ENCODE measurements at places on chromosomes 16 and 17.

DNA sequence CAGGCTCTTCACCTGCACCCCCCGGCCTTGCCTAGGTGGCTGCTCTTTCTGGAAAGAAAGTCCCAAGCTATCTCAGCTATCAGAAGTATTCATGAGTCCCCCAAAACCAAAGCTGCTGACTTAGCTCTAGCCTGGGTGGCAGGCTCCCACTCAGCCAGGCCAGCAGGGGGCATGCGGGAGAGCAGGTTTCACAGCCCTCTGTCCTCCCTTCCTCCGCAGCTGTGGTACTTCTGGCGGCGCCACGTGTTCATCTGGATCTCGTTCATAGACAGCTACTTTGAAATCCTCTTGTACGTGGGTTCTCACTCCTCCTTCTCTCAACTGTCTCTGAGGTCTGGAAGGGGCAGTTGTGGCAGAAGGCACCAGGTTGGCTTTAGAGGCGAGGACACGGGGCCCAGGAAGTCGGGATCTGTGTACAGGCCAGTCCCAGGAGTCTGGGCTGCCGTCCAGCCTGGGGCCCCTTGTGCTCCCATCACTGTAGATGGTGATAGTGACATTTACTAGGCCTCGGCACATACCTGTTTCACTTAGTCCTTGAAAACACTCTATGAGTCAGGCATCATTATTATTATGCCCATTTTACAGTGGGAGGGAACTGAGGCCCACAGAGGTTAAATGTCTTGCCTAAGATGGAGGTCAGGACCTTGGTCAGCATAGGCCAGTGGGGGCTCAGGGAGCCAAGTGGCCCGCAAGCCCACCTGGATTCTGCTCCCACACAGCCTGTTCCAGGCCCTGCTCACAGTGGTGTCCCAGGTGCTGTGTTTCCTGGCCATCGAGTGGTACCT is 12.9 kb downstream of the TRPV2 start:
- no peaks in the 10 kb centered on the region for H3K4me1 ChIP-seq
- no peak overlapping the region for H3K4me3 ChIP-seq
- peaks cover 63% of the 10 kb centered on the region for H3K36me3 ChIP-seq
- H3K27me3 ChIP-seq, result no peaks in the 10 kb centered on the region

DNA sequence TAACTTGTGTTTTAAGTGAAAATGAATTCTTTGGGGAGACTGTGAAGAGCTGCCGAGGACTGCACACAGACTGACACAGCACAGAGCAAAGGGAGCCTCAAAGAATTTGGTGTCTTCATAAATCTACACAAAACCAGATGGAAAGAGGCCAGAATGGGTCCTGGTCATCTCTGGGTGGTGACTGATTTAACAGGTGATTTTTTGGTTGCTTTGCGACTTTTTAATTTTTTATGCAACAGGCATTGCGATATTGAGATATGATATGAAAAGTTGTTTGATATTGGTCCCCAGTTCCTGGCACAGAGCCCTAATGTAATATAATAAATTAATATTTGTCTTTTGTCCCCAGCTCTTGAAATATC is 12.6 kb upstream of the EIF1 start:
- H3K4me1 ChIP-seq, result peaks cover 25% of the 10 kb centered on the region
- peak overlapping the region; percentile 31 for H3K27ac ChIP-seq
- DNase-seq, result no peak
- no peaks in the 10 kb centered on the region for H3K27me3 ChIP-seq
- no peak overlapping the region for H3K4me3 ChIP-seq

DNA sequence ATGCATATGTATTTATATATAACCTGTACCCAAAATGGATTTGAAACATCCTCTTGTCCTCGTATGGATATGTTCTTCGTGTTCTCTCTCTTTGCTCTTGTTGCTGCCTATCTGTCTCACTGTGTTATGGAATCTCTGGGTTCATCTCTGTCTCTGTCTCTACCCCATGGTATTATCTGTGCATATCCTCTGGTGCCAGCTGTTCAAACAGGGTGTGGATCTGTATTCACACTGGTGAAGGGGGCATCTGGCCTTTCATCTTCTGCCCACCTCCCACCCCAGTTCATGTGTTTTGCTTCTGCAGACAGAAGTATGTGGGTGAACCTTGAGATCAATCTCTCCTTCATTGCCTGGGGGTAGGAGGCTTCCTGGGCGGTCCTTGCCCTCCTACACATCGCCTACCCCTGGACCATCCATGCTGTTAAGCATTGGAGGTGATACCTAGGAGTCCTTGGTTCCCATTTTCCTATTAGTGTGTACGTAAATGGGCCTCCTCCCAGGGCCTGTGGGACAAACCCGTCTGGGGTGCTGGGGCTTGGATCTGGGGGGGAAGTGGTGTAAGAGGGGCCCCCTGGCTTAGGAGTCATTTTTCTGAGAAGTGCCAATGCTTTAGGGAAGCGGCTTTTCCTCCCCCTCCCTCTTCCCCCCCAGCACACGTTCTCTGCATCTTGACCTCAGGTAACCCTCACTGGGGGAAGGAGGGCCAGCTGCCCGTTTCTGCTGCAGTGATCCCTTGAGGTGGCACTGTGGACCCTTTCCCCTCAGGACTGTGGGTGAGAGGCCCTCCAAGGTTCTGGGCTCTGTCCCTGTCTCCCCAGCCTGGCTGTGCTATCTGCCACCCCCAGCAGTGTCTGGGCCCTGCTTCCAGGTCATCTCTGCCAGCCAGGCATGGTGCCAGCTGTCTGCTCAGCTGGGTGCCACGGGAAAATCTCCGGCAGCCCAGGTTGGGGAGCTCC is 21.1 kb downstream of the RARA start:
- peaks cover 94% of the 10 kb centered on the region for H3K4me1 ChIP-seq
- H3K4me3 ChIP-seq, result no peak overlapping the region
- no peaks in the 10 kb centered on the region for H3K27me3 ChIP-seq
- peaks cover 21% of the 10 kb centered on the region for H3K36me3 ChIP-seq
- DNase-seq, result peak; percentile 17

GRCh38 chr16:20683812-20684211 is 13.7 kb downstream of the ACSM1 start:
- H3K36me3 ChIP-seq, result no peaks in the 10 kb centered on the region
- no peak for DNase-seq
- H3K27ac ChIP-seq, result no peak overlapping the region
- no peak overlapping the region for H3K4me3 ChIP-seq
- H3K4me1 ChIP-seq, result no peaks in the 10 kb centered on the region

- H3K27me3 ChIP-seq, result peaks cover 26% of the 10 kb centered on the region
- no peak overlapping the region for H3K4me3 ChIP-seq
- no peak overlapping the region for H3K27ac ChIP-seq
- H3K36me3 ChIP-seq, result no peaks in the 10 kb centered on the region
These were observed 2.5 kb downstream of the VAT1L start for GRCh38 chr16:77790912-77791311.

DNA sequence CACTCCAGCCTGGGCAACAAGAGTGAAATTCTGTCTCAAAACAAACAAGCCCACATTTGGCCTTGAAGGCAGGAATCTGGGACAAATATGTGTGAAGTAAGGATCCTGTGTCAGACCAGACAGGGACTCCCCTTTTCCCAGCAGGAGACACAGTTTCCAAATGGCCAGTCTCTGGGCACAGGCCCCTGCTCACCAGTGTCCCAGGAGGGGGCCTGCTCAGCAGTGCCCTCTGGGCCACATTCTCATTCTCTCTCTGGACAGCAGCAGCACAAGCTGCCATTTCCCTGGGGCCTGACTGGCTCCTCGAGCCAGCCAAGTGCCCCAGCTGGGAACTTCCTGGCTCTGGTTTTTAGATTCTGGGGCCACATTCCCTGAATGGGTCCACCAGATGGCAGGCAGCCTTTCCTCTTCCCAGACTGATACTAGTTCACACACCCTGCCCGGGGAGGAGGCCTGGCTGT is 11.7 kb upstream of the MNT start:
- no peak overlapping the region for H3K4me3 ChIP-seq
- H3K27ac ChIP-seq, result no peak overlapping the region
- no peaks in the 10 kb centered on the region for H3K27me3 ChIP-seq
- H3K36me3 ChIP-seq, result peaks cover 4% of the 10 kb centered on the region
- no peak for DNase-seq

DNA sequence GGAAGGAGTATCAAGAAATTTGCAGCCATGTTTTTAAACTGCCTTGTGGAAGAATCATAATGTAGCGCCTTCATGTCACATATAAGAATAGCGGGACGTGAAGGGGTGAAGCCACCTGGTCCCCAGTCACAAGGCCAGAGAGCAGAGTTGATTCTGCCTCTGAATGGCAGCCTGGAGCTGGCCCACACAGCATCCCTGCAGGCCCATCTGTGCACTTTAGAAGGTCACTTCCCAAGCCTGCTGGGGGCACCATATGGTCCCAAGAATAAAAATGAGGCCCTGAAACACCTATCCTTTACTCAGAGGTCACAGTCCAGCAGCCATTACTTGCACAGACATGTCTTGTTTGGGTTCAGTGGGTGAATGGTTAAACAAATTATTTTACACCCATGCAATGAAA is 15.0 kb downstream of the CD300E start:
- peaks cover 2% of the 10 kb centered on the region for H3K27me3 ChIP-seq
- H3K27ac ChIP-seq, result no peak overlapping the region
- no peak for DNase-seq
- H3K36me3 ChIP-seq, result no peaks in the 10 kb centered on the region
- peaks cover 37% of the 10 kb centered on the region for H3K4me1 ChIP-seq

- no peaks in the 10 kb centered on the region for H3K27me3 ChIP-seq
- no peak overlapping the region for H3K4me3 ChIP-seq
- no peaks in the 10 kb centered on the region for H3K36me3 ChIP-seq
- no peak overlapping the region for H3K27ac ChIP-seq
These were observed 394.8 kb downstream of the KCNJ2 start for GRCh38 chr17:70564006-70564620.

- H3K4me3 ChIP-seq, result no peak overlapping the region
- H3K36me3 ChIP-seq, result no peaks in the 10 kb centered on the region
- no peaks in the 10 kb centered on the region for H3K4me1 ChIP-seq
- no peak for DNase-seq
- H3K27ac ChIP-seq, result no peak overlapping the region
- no peaks in the 10 kb centered on the region for H3K27me3 ChIP-seq
These were observed 937.7 kb upstream of the SOX9 start for GRCh38 chr17:71183066-71183660.

- no peak overlapping the region for H3K27ac ChIP-seq
- H3K4me3 ChIP-seq, result no peak overlapping the region
- H3K36me3 ChIP-seq, result no peaks in the 10 kb centered on the region
- no peak for DNase-seq
These were observed 412.1 kb downstream of the RBFOX1 start for GRCh38 chr16:7744546-7745264.

GRCh38 chr17:49723423-49723822 is 15.7 kb upstream of the SLC35B1 start:
- H3K27ac ChIP-seq, result no peak overlapping the region
- no peaks in the 10 kb centered on the region for H3K27me3 ChIP-seq
- peaks cover 75% of the 10 kb centered on the region for H3K36me3 ChIP-seq

- peaks cover 91% of the 10 kb centered on the region for H3K36me3 ChIP-seq
- no peak overlapping the region for H3K27ac ChIP-seq
- no peaks in the 10 kb centered on the region for H3K27me3 ChIP-seq
- no peaks in the 10 kb centered on the region for H3K4me1 ChIP-seq
- no peak for DNase-seq
These were observed 35.1 kb downstream of the MARF1 start for GRCh38 chr16:15607700-15608396.

GRCh38 chr16:15808071-15808470 is 48.8 kb downstream of the MYH11 start:
- H3K27ac ChIP-seq, result no peak overlapping the region
- H3K4me1 ChIP-seq, result no peaks in the 10 kb centered on the region
- H3K27me3 ChIP-seq, result no peaks in the 10 kb centered on the region

- DNase-seq, result no peak
- H3K4me1 ChIP-seq, result no peaks in the 10 kb centered on the region
- no peaks in the 10 kb centered on the region for H3K36me3 ChIP-seq
- H3K4me3 ChIP-seq, result no peak overlapping the region
These were observed 47.3 kb downstream of the PRKCA start for GRCh38 chr17:66349521-66350254.

DNA sequence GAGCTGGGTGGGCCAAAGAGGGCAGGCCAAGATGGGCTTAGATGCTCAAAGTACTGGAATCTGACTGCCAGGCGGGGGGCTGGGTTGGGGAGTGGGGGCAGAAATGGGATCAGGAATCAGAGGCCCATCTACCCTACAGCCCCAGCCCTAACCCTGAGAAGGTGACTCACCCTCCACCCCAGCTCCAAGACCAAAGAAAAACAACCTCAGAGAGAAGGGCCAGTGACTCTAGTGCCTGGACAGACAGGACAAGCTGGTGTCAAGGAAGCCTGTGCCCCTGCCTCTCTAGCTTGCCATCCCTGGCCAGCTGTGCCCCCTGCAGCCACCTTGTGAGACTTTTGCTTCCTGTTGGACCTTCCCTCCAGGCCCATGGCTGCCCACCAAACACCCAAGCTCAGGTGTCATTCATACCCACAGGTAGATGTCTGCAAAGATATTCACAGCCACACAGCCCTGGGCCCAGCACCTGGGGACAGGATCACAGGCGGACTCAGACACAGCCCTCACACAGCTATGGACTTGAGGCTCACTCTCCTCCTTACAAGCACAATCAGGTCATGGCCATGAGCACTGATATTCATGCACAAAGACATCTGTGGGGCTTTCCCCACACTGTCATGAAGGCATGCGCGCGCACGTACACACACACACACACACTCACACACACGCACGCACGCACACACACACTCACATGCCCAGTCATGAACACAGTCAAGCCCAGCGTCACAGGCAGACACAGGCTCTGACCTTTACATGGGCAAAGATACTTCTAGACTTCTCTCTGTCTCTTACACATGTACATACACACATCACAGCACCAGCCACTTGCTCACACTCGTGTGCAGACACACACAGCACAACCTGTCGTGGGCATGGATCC is 2.8 kb downstream of the WNT3 start:
- no peak overlapping the region for H3K4me3 ChIP-seq
- H3K36me3 ChIP-seq, result no peaks in the 10 kb centered on the region
- no peak overlapping the region for H3K27ac ChIP-seq
- peaks cover 26% of the 10 kb centered on the region for H3K4me1 ChIP-seq

DNA sequence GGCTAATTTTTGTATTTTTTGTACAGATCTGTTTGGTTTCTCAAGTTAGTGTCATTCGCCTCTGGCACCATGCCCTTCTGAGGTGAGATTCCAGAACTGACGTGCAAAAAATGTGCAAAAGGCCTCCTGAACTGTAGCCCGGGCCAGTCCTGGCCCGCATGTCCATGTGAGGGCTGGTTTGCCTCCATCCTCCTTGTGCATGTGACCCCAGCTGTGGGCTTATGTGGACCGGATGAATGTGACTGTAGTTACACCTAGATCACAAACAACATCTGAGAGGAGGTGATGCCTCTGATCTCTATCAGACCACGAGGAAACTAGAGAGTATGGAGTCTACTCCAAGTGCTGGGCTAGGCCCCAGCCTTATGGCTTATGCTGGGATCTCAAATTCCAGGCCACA is 241.6 kb downstream of the XYLT1 start:
- no peak for DNase-seq
- H3K36me3 ChIP-seq, result peaks cover 3% of the 10 kb centered on the region
- H3K27me3 ChIP-seq, result no peaks in the 10 kb centered on the region
- no peak overlapping the region for H3K4me3 ChIP-seq

DNA sequence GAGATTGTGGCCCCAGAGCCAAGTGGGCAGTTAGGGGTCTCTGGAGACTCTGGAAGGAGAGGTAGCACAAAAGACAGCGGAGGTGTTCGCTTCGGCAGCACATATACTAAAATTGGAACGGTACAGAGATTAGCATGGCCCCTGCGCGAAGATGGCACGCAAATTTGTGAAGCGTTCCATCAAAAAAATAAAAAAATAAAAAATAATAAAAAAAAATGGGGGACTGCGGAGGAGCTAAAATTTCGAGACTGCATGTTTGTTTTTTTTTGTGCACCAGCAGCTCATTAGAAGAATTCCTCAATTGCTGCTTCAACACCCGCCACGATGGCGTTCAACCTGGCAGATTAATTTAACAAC is 39.1 kb downstream of the IGF2BP1 start:
- DNase-seq, result no peak
- H3K36me3 ChIP-seq, result no peaks in the 10 kb centered on the region

Measured in natural killer cell (primary cell).